Bronchial epithelial cell (primary cell): ENCODE measurements at places on chromosomes 6 and 20. TPM values are rescaled to one million over a fixed set of nuclear protein-coding genes. Genes with fewer than 3 reads are reported as not detected.

GRCh38 chr20:38094373-38094891 lies 60.9 kb downstream of the RPRD1B start:
- peak; percentile 71 for DNase-seq

DNA sequence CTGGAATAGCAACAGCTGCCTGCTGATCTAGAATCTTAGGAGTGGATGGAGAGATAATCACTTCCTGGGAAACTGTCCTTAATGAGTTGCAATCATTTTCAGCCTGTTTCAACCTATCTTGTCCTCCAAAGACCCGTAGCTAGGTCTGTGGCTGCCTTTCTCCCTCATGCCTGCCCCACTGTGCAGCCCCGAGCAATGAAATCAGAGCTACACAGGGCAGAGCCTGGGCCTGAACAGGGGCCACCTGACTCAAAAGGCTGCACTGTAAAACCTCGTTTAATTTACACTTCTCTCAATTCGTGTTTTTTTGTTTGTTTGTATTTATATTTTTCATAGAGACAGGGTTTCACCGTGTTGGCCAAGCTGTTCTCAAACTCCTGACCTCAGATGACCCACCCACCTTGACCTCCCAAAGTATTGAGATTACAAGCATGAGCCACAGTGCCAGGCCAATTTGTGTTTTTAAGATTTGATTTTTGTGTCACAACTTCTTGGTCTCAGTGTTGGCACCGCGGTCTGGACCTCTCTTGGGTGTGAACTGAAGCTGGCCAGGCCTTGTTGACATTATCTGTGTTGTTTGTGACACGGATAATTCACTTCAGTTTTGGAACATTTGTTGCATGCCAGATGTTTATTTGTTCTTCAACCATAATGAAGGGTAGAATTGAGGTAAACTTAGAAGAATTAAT lies 21.5 kb downstream of the GGTLC1 start:
- no peak for DNase-seq

GRCh38 chr6:62367601-62368000 lies 81.6 kb upstream of the KHDRBS2 start:
- DNase-seq = no peak

The MAP3K5 gene
- total RNA-seq = 8.2 and 11.1 TPM in 2 replicates

DNA sequence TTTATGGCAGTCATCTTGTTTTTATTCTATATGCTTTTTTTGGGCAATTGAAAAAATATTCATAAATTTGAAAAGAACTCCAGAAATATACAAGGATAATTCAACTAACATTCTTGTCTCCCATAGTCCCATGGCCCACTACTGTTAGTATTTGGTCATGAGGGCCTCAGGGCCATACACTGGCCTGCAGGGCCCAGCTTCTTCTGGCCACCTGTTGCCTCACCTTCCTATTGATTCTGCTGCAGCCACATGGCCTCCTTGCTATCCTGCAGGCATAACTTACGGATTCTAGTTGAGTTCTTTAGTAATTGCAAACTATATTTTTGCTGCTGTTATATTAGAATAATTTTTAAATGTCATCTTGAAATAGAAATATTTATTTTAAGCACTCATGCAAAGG lies 72.6 kb downstream of the SCAND1 start:
- no peak for DNase-seq

- peak; percentile 43 for DNase-seq
Observed at GRCh38 chr6:157867155-157867559, 44.1 kb downstream of the SNX9 start.

DNA sequence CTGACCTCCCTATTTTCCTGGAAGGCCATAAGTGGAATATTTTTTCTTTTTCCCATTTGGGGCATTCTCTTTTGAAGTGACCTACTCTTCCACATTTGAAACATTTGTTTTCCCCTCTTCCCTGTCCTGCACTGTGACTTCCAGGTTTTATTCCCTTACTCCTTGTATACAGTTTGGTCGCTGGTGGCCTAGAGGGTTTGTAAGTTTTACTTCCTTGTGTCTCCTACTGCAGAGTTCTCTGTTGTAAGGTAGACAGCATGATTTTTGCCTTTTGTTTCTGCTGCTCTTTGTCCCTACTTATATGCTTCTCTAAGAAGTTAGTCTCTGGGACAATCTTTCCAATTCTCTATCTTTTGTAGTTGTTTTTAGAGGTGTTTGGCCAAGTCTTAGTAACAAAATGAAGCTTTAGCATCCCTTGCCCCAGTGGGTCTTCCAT lies 7.4 kb upstream of the ZNFX1 start:
- DNase-seq = no peak

GRCh38 chr6:30970946-30971345 lies 12.6 kb upstream of the MUC21 start:
- DNase-seq = peak; percentile 66

GRCh38 chr6:107129370-107129925 lies 14.1 kb upstream of the BEND3 start:
- DNase-seq = no peak

The RIMS4 gene
- total RNA-seq = not detected in 2 replicates

The USP49 gene
- total RNA-seq = 1.5 and 1.6 TPM in 2 replicates

DNA sequence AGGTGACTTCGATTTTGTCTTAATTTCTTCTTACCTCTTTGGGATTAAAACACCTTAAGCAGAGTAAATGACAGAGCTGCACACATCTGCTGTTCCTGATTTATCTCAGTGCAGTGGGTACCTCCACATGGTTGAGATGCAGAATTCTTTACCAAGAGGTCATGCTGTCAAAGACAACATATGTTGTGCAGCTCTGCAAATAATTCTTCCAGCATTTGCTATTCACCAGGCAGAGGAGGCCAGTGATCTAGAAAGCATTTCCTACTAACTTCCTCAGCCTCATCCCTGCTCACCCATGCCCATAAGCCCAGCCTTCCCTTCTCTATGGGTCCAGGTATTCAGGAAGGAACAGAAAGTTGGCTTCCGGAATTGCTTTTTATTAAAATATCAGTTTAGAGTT lies 109.3 kb downstream of the THBS2 start:
- DNase-seq = no peak

The LIN28B gene
- not detected in 2 replicates for total RNA-seq

The OLIG3 gene
- not detected in 2 replicates for total RNA-seq

The HCRTR2 gene
- total RNA-seq = not detected in 2 replicates

The NOX3 gene
- not detected in 2 replicates for total RNA-seq

DNA sequence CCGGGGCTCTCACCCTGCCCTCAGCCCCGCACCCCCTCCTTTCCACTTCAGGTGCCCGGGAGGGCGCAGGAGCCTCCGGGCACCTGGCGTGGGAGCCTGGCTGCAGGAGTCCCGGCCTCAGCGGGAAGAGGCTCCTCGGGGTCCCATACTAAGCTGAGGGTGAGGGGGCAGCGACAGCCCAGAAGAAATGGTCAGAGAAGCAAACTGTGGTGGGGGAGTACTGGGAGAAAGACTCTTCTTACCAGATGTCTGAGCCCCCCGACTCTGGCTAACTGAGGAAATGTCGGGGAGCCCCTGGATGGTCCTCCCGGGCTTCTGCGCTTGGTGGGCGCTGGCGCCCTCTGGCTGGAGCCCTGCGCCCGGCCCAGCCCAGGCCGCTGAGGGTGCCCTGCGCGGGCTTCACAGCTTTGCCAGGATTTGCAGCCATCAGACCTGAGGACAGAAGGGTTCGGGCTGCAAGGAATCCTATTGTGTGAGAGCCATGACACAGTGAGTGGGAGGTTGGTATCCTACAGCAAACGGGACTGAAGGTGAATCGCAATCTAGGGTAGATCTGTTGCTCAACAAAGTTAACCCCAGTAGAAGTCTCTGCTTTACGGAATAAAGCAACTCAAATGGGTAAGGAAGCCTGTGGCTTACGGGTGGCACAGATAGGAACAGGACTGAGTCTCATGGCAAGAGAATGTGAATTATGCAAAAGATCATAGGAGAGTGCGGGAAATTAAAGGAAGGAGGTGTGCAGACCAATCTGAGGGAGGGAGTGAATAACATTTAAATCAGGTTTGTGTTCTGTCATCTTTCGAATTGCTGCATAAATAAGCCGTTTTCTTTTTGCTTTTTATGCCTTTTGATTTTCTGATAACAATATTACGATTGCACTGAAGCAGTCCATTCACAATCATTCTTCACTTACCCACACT lies 639 bp upstream of the RCAN2 start:
- DNase-seq = peak; percentile 29

DNA sequence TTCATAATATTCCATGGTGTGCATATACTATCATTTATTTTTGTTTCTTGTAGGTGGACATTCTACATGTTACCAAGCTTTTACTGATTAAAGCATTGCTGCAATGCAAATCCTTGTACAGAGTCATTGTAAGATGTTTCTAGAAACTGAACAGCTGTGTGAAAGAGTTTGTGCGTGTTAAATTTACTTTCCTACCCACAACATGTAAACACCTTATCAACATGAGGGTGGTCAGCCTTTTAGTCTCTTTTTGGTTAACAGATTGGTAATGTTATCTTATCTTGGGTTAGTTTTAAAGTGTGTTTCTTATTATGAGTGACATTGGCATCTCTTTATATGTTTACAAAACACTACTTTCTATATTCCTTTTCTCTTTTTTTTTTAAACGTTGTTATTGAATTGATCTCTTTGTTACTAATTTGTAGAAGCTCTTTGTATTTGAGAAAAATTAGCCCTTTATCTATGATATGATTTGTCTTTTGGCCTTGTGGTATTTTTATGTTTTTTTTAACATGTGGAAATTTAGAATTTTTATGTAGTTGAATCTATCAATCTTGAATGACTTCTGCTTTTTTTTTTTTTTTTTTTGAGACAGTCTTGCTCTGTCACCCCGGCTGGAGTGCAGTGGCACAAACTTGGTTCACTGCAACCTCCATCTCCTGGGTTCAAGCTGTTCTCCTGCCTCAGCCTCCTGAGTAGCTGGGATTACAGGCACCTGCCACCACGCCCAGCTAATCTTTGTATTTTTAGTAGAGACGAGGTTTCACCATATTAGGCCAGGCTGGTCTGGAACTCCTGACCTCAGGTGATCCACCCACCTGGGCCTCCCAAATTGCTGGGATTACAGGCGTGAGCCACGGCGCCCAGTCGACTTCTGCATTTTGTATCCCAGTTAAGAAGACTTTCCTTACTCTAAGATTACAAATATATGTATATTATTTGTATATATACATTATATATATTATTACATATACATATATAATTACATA lies 112.1 kb downstream of the TCP11 start:
- no peak for DNase-seq

- DNase-seq = no peak
Observed at GRCh38 chr6:43275801-43276576, 22.1 kb upstream of the SLC22A7 start.

The TMEM170B gene
- total RNA-seq = under 0.01 and 0.13 TPM in 2 replicates

The PLAGL1 gene
- total RNA-seq = 2.4 and 4.4 TPM in 2 replicates

GRCh38 chr6:3379482-3380060 lies 77.3 kb downstream of the SLC22A23 start:
- DNase-seq = peak; percentile 69

DNA sequence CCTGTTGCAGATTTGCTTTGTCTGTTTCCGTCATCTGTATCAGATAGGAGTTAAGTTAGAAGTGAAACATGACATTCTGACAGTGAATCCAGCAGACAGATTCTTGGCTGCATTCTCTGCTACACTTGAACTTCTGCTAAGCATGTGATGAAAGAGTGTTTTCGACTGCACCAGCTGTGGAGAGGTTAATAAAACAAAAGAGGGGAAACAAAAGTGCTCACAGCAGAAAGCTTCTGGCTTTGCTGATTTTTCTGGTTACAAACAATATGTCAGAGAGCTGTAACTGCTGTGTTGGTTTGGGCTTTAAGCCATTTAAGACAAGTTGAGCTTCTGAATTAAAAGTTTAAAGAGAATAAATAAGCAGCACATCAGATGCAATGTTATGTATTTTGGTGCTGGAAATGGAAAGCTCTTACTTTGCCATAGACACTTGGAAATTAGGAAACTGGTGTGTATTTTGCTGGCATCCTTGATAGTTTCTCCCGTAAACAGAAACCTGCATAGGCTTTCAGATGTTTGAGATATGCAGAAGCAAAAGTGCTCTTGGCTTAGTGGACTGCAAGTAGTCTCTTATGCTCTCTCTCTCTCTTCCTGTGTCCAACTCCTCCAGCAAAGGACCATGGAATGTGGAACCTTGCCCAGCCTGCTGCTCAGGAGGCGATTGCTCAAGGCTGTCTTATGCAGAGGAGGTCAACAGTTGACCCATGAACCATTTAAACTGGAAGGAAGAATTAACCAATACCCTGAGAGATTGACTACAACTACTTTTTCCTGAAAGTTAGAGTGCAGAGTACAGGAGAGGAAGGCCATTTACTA lies 104.9 kb downstream of the RPS12 start:
- peak; percentile 67 for DNase-seq

DNA sequence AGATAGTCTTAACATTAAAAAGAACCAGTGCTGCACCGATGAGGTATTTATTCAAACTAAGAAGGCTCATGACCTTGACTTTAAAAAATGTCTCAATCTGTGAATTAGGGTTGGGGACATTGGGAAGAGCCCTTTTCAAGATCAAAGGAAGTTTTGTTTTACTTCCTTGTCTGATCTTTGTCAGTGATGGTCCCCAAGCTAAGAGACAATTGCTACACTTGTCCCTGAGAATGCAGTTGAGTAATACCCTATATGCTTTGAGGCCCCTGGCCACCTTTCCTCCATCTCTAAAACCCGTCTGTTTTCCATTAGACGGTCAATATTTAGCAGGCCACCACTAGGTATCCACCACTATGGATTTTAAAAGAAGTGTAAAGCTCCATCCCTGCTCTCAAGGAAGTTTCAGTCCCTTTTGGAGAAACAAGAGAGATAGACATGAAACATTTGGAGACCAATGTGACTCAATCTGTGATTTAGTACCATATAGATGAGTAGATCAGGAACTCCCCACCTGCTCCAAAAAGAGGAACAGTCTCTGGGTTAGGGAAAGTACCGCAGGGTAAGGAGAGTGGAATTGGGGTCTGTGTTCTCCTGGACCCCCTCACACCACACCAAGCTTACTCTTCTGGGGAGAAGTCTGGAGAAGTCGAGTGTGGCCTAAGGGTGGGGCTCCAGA lies 99.1 kb upstream of the ISM1 start:
- DNase-seq = no peak

DNA sequence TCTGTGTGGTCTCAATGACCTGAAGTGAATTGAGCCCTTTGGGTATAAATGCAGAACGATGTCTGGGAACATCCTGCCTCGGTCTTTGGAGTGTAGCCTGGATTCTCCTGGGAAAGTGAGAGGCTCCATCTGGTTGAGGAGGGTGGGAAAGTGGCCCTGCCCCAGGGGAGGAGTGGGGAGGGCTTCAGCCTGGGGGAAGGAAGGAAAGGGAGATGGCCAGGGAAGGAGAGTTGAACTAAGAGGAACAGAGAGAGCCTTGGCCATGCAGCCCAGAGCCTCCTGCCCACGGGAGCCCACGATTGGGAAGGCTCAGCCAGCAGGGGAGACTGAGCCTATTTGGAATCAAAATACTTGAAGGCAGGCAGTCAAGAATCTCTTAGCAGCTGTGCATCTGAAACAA lies 2.3 kb upstream of the EPB41L1 start:
- DNase-seq = no peak

- no peak for DNase-seq
Observed at GRCh38 chr20:25532971-25533391, 52.4 kb downstream of the NINL start.
